AML-193 (cell line): ENCODE measurements at places on chromosomes 3 and 15.

DNA sequence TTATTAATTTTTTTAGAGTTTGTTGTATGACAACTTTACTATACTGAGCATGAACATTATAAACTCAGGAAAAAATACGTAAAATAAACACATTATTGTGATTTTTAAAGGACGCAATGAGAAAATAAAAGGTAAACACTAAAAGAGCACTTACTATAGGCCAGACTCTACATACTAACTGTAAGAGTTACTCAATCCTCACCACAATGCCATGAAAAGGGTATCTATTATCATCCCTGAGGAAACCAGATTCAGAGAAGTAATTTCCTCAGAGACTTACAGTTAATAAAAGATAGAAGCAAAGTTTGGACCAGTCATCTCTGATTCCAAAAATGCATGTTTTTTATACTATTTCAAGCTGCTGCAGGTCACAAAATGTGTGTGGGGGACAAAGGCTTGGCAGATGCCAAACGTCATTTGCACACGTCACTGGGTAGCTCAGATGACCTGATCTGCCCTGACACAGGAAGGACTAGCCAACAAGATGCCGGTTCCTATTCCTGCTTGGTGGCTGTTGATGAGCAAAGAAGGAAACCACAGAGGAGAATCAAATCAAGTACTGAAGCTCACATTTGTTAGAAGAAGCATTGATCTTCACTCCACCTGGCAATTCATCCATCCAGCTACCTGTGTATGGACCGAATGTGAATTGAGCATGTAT lies 42.3 kb downstream of the KLHL6 start:
- DNase-seq = peak; percentile 77

GRCh38 chr15:88509321-88509720 lies 37.2 kb downstream of the DET1 start:
- DNase-seq = no peak

DNA sequence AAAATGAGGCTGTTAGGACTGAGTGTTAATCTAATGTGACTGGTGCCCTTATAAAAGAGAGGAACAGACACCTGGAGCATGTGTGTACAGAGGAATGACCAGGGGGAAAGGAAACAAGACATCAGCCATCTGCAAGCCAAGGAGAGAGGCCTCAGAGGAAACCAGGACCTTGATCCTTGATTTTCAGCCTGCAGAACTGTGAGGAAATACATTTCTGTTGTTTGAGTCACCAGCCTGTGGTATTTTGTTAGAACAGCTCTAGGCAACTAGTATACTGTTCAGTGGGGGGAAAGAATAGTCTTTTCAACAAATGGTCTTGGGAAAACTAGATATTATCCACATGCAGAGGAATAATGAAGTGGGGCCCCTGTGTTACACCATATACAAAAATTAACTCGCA lies 80.6 kb downstream of the CCR1 start:
- DNase-seq = peak; percentile 29

- no peak for DNase-seq
Measured at GRCh38 chr15:99180086-99180963, 69.1 kb downstream of the TTC23 start.

- DNase-seq = no peak
Measured at GRCh38 chr15:71570736-71571135, 239.6 kb upstream of the NR2E3 start.

DNA sequence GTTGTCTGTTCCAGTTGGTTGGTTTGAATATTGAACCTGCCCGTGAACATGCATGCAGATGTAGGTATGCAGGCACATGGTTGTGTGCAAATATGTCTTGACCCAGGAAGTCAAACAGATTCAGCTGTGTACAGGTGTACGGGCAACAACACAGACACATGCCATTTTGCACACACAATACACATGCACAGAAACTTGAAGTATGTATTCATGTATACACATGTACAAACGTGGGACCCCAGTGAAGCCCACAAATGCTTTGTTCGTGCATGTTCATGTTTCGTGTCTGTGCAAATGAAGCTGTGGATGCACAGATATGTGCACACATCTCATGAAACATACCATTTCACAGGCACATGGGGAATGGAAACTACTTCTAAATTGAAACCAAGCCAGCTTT lies 30.7 kb downstream of the IDH3A start:
- no peak for DNase-seq

GRCh38 chr15:62545467-62546227 lies 380.6 kb upstream of the C2CD4B start:
- DNase-seq = no peak

- peak; percentile 55 for DNase-seq
Measured at GRCh38 chr15:67784090-67784781, 41.1 kb upstream of the SKOR1 start.

DNA sequence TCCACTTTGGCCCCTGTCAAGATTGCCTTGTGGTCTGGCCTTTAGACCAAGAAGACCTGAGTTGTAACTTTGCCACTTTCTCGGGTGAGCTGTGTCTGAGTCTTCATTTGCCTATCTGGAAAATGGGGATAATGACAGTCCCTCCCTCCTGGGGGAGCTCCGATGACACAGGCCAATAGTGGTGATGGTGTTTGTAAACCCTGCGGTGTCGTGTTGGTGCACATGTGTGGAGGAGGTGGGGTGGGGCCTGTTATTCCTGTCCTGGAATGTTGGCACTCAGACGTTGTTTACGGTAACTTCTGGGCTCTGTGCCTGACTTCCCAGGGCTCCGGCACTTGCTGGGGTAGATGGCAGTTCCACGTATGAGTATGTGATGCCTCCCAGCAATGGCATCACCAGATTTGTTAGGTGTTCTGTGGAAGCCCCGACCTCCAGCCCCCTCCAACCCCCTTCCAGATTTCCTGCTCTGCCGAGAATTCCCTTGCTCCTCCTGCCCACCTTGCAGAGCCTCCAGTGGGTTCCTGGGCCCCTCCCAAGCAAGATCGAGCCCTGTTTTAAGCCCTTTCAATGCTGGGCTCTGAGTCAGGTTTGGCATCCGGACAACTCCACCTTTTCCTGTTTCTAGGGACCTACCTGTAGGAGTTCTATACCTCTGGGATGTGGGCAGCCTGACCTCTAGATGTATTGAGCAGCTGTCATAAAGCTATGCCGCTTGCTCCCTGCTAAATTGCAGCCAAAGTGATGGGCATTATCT lies 31.4 kb downstream of the HRH1 start:
- no peak for DNase-seq

GRCh38 chr3:100128565-100128964 lies 14.3 kb upstream of the FILIP1L start:
- no peak for DNase-seq

DNA sequence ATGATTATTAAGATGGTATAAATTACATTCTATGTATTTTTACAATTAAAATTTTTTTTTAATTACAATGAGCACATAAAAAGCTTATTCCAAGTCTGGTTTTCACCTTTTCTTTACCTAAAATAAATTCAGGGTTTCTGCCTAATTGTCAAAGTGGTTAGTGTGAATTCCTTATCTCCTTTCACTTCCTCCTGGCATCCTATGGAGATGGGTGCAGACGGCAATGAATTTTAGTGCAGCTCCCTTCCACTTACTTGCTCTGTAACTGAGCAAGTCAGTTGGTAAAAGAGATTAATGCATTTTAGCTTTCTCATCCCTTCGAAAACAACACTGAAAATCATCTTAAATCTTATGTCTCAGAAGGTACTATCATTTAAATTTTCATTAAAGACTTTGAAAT lies 13.1 kb downstream of the HDGFL3 start:
- DNase-seq = no peak

- no peak for DNase-seq
Measured at GRCh38 chr3:133563186-133563591, 10.3 kb upstream of the CDV3 start.

- no peak for DNase-seq
Measured at GRCh38 chr3:106593381-106593780, 724.6 kb upstream of the CBLB start.

DNA sequence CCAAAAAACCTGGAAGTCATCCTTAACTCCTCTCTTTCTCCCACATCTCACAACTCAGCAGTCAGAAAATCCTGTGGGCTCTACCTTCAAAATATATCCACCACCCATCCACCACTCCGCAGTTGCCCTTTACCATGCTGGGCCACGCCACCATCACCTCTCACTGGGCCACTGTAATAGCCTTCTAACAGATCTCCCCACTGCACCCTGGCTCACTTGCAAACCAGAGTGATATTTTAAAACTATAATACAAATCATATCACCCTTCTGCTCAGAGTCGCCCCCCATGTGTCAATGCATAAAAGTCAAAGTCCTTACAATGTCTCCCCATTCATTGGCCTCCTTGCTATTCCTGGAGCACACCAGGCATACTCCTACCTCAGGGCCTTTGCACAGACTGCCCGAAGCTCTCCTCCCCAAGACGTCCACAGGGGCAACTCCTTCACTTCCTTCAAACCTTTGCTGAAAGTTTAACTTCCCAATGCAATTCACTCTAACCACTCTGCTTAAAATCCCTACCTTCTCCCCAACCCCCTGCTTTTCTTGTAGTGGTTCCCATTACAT lies 1.5 kb upstream of the LIPC start:
- no peak for DNase-seq

GRCh38 chr15:36175741-36176291 lies 403.6 kb upstream of the CDIN1 start:
- no peak for DNase-seq

- DNase-seq = no peak
Measured at GRCh38 chr15:88909956-88910831, 3.0 kb downstream of the MFGE8 start.

DNA sequence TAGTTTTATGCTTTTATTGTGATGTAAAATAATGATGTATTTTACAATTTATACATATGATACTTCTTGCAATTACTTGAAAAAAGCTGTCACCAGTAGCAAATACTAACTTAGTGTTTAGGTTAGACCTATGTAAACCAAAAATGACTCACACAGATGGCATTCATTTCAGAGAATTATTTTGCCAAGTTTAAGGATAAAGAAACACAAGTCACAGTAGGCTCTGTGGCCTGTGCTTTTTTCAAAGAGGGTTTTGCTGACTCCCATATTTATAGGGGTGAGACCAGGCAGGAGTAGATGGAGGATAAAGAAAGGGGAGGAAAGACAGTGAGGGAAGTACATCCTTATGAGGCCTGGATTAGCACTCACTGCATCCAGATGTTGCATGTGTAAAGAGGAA lies 356.6 kb upstream of the NPAP1 start:
- DNase-seq = no peak

DNA sequence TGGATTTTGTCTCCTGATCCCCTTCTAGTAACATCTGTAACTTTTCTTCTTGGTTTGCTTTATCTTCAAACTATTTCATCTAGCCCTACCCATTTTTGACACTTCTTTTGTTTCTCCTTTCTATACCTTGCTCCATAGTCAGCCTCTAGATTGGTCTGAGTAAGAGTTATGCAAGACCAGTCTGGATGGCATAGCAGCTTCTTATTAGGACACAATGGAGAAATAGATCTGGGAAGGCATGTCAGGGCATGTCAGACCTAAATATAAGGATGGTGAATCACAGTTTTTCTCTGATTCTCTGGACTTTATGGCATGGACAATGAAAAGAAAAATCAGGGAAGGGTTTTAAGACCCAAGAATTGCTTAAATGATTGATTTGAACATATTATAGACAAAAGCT lies 452.5 kb downstream of the RAP2B start:
- DNase-seq = peak; percentile 7

DNA sequence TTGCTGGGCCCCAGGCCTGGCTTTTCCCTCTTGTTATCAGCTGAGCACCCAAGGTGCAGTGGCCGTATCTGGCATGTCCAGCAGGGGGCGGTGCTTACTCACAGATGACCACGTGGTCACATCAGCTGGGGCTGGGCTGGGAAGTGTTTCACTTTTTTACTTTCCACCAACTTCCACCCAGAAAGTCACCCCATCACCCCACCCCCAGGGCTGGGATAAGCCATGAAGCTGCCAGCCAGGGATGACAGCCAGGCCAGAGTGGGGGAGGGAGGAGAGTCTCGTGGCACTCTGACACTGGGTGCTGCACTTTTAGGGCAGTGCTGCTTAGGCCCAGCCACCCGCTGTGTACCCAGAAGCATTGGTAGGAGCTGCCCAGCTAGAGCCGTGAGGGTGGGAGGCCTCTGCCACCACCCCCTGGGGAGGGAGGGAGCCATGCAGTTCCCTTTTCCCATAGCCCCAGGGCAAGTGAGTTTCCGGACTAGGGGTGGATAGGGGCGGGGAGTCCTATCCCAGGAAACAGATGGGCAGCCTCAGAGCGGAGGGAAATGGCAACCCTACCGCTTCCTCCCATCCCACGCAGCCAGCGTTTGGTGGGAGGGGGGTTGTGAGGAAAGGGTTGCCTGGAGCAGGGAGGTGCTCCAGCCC lies 6.1 kb downstream of the PPCDC start:
- peak; percentile 91 for DNase-seq

DNA sequence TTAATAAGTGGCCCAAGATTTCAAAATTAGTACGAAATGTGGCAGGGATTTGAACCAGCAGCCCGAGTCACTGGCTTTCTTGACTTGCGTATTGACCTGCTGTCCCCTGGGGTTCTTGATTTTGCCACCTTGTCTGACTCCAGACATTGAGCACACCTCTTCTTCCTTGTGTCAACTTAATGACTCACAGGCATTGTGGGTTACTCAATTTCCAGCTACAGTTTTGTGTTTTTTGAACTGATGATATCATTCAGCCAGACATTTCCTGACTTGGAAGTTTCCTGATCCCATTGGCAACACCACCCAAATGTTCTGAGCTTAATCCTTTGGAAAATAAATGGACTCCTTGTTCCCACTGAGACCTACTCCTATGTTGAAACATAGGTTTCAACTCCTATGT lies 64.2 kb downstream of the MOBP start:
- no peak for DNase-seq

DNA sequence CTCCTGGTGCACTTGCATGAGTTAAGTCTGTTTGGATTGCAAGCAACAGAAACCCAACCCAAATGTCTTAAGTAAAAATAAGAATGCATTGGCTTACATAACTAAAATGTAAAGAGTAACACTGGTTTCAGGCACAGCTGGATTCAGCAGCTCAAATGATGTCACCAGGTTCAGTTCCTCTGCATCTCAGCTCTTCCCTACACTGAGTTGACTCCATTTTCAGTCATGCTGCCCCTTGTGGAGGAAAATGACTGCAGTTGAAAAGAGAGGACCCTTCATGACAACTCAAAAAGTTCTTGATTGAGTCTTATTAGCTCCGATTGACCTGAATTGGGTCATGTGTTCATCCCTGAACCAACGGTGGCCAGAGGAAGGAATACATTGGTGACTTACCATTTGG lies 138.5 kb upstream of the ABI3BP start:
- DNase-seq = no peak

GRCh38 chr15:36791844-36792571 lies 212.6 kb downstream of the CDIN1 start:
- no peak for DNase-seq

- no peak for DNase-seq
Measured at GRCh38 chr3:58691997-58692396, 25.4 kb upstream of the FAM3D start.

- no peak for DNase-seq
Measured at GRCh38 chr3:122948408-122948807, 79.2 kb downstream of the SEMA5B start.
